ENCODE measurements at places on chromosomes 5 and 9.

- no peak overlapping the region for H3K27ac ChIP-seq
- H3K36me3 ChIP-seq = peaks cover 13% of the 10 kb centered on the region
- peaks cover 5% of the 10 kb centered on the region for H3K4me1 ChIP-seq
- no peak for DNase-seq
Measured at GRCh38 chr9:130122456-130122855, 49.7 kb upstream of the NCS1 start.

DNA sequence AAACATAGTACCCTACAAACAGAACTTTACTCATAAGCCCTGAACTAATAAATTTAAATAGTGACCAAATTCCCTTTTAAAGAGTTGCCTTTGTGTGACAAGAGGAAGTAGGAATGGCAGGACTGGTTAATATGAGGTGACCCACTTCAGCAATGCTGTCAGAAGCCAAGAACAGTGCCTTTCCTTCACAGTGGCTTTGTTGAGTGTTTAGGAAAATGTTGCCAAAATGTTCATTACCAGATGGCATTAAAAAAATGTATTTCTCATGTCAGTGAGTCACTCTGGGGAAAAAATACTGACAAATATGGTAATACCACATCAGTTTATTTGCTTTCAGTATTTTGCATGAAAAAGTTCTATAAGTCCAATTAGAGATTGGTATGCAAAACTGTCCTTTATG is 103.3 kb downstream of the DIRAS2 start:
- H3K27me3 ChIP-seq = no peaks in the 10 kb centered on the region
- no peak overlapping the region for H3K27ac ChIP-seq
- H3K36me3 ChIP-seq = no peaks in the 10 kb centered on the region
- DNase-seq = no peak

- H3K27ac ChIP-seq = no peak overlapping the region
- no peak for DNase-seq
- peaks cover 5% of the 10 kb centered on the region for H3K4me1 ChIP-seq
- H3K27me3 ChIP-seq = no peaks in the 10 kb centered on the region
Measured at GRCh38 chr5:107680099-107680498, 9.4 kb upstream of the EFNA5 start.

DNA sequence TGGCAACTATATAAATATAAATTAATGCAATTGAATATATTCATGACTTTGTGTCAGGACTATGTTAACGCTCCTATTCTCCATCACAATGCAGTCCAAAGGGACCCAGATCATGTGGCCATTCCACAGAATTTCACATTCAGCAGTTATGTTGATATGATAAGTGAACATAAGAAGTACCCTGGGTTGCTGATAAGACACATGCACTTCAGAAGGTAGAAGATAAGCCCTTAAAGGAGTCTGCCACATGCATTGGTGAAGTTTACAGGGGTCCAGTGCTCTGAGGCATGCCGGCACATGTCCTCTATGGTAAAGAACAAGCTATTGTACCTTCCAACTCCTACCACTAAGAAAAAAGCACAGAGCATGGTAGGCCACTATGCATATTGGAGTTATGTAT is 76.4 kb downstream of the PHAX start:
- peaks cover 3% of the 10 kb centered on the region for H3K4me1 ChIP-seq
- no peak for DNase-seq
- no peak overlapping the region for H3K27ac ChIP-seq
- H3K4me3 ChIP-seq = no peak overlapping the region
- no peaks in the 10 kb centered on the region for H3K27me3 ChIP-seq
- no peaks in the 10 kb centered on the region for H3K36me3 ChIP-seq

DNA sequence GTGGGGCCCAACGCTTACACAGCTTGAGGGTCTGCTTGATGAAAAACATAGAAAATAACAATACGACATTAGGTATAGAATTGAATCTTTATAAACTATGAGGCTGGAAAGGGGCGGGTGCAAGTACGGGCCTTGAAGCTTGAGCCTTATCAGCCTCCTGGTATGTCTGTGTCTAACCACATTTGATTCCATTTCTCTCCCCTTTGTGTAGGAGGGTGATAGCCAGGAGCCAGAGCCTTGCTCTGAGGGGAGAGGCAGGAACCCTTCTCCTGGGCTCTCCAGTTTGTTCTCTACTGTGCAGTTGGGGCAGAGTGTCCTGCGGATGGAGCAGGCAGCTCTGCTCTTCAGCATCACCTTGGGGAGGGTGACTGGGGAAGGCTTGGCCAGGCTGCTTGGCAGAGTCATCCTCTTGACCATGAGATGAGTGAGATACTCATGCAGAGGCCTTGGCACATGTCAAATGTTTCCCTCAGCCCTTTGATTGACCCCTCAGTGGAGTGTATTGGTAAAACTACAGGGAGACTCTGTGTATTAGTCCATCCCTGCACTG is 153.5 kb downstream of the SEMA6A start:
- no peaks in the 10 kb centered on the region for H3K36me3 ChIP-seq
- no peak overlapping the region for H3K4me3 ChIP-seq
- H3K27ac ChIP-seq = no peak overlapping the region
- H3K27me3 ChIP-seq = no peaks in the 10 kb centered on the region
- DNase-seq = no peak

DNA sequence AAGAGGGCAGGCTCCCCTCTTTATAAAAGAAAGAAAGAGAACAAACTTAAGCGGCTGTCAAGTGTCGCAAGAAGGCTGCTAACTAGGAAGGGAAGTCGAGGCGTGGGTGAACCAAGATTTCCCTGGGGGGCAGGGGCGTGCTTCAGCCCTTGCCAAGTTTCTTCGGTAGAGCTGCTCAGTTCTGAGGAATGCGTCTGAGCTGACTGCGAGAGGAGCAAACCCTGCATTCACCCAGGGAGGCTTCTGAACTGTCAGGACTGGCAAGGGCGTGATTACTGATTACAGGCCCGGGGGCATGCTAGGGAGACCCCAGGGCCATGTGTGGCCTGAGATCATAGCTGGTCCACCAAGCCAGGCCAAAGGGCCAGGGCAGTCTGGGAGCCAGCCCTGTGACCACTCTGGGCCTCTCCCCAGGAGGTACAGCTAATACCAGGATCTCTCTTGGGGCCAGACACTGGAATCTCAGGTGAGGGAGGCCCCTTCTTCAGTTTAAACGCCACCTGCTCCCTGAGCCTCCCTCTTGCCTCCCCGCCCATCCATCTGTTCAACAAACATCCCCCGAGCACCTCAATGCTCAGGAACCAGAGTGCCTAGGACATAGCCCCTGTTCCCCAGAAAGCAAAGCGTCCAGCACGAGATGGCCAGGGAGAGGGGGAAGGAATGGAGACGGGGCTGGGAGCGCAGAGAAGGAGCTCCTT is 30.9 kb downstream of the SARDH start:
- no peaks in the 10 kb centered on the region for H3K27me3 ChIP-seq
- H3K4me1 ChIP-seq = peaks cover 11% of the 10 kb centered on the region
- DNase-seq = no peak
- no peak overlapping the region for H3K4me3 ChIP-seq

DNA sequence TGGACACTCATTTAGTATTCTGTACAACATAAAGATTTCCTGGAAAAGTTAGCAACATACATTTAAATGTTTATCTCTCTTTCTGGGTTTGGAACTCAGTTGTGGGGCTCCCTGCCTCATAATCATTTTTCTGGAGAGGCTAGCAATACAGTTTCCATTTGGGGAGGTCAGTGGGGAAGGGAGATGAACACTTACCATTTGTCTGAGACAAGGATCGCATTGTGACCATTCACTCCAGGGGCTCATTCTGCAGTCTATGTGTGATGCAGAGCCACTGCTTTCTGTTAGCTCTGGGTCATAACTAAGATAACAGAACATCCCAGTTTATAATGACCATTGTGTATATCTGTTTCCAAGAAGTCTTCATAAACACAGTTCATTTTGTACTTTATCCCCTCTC is 22.4 kb downstream of the C9 start:
- no peak for DNase-seq
- H3K4me1 ChIP-seq = no peaks in the 10 kb centered on the region
- no peaks in the 10 kb centered on the region for H3K27me3 ChIP-seq
- no peak overlapping the region for H3K4me3 ChIP-seq
- no peaks in the 10 kb centered on the region for H3K36me3 ChIP-seq

DNA sequence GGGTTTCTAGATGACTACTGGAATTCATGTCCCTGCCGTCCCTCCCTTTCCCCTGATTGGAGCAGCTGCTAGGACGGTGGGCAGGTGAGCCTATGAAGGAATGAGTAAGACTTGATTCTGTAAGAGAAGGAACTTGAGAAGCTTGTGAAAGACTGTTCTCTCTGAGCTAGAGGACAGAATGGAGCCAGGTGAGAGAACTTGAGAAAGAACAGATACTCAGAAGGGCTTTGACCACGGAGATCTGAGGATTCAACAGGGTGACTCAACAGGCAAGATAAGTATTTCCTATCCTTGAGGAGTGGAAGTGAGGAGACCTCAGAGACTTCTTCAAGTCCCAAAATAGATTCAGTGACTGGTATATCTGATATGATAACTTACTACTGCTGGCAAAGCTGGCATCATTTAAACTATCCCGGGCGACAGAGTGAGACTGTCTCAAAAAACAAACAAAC is 41.9 kb downstream of the HSDL2 start:
- no peak overlapping the region for H3K4me3 ChIP-seq
- H3K27ac ChIP-seq = no peak overlapping the region
- H3K36me3 ChIP-seq = no peaks in the 10 kb centered on the region
- DNase-seq = no peak
- no peaks in the 10 kb centered on the region for H3K4me1 ChIP-seq

DNA sequence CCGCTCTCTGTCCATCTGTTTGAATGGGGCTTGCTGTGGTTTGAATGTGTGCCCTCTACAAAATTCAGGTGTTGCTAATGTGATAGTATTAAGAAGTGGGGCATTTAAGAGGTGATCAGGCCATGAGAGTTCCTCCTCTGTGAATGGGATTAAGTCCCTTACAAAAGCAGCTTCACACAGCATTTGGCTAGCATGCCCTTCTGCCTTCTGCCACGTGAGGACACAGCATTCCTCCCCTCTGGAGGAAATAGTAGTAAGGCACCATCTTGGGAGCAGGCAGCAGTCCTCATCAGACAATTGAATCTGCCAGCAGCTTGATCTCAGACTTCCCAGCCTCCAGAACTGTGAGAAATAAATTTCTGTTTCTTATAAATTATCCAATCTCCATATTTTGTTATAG is 540.2 kb downstream of the CSNK1G3 start:
- H3K27me3 ChIP-seq = no peaks in the 10 kb centered on the region
- H3K27ac ChIP-seq = no peak overlapping the region
- DNase-seq = peak; percentile 15

GRCh38 chr5:96942911-96943310 is 7.0 kb downstream of the LNPEP start:
- no peaks in the 10 kb centered on the region for H3K4me1 ChIP-seq
- H3K27me3 ChIP-seq = no peaks in the 10 kb centered on the region
- DNase-seq = no peak
- H3K36me3 ChIP-seq = peaks cover 2% of the 10 kb centered on the region
- H3K27ac ChIP-seq = no peak overlapping the region

GRCh38 chr5:168525856-168526255 is 3.2 kb upstream of the FBLL1 start:
- H3K27me3 ChIP-seq = peaks cover 12% of the 10 kb centered on the region
- no peak overlapping the region for H3K27ac ChIP-seq
- peaks cover 2% of the 10 kb centered on the region for H3K36me3 ChIP-seq
- H3K4me3 ChIP-seq = no peak overlapping the region
- no peak for DNase-seq
- no peaks in the 10 kb centered on the region for H3K4me1 ChIP-seq

GRCh38 chr9:96441798-96442445 is 8.0 kb upstream of the HABP4 start:
- H3K4me1 ChIP-seq = no peaks in the 10 kb centered on the region
- H3K27me3 ChIP-seq = no peaks in the 10 kb centered on the region
- H3K36me3 ChIP-seq = no peaks in the 10 kb centered on the region
- no peak overlapping the region for H3K27ac ChIP-seq
- DNase-seq = no peak
- H3K4me3 ChIP-seq = no peak overlapping the region

- no peak overlapping the region for H3K27ac ChIP-seq
- DNase-seq = no peak
- no peaks in the 10 kb centered on the region for H3K27me3 ChIP-seq
- H3K4me1 ChIP-seq = peaks cover 20% of the 10 kb centered on the region
- no peaks in the 10 kb centered on the region for H3K36me3 ChIP-seq
Measured at GRCh38 chr9:77909306-77909705, 122.3 kb downstream of the GNAQ start.

DNA sequence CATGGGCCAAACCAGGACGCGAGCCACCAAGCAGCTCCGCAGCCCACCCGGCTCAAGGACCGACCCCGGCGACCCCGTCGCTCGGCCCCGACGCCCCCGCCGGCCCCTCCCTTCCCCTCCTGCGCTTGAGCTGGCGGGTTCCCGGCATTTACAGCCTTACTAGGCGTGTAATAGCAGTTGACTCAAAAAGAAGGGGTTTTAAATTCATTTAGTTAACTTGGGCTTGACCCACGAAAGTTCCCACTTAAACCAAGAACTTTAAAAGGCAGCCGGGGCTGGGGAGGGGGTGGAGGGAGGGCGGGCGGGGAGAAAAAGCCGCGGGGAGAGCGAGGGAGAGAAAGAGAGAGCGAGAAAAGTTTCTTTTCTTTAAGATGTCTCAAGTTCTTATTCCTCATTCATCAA is 636 bp downstream of the PRDM12 start:
- no peak overlapping the region for H3K4me3 ChIP-seq
- peak; percentile 20 for DNase-seq
- no peaks in the 10 kb centered on the region for H3K36me3 ChIP-seq
- H3K27me3 ChIP-seq = peaks cover 91% of the 10 kb centered on the region
- H3K4me1 ChIP-seq = peaks cover 7% of the 10 kb centered on the region

- no peaks in the 10 kb centered on the region for H3K27me3 ChIP-seq
- no peaks in the 10 kb centered on the region for H3K4me1 ChIP-seq
- no peak for DNase-seq
Measured at GRCh38 chr9:101433229-101433628, 2.3 kb downstream of the ALDOB start.

- H3K4me1 ChIP-seq = no peaks in the 10 kb centered on the region
- DNase-seq = no peak
- H3K4me3 ChIP-seq = no peak overlapping the region
- no peaks in the 10 kb centered on the region for H3K36me3 ChIP-seq
- H3K27me3 ChIP-seq = no peaks in the 10 kb centered on the region
Measured at GRCh38 chr5:149224282-149224681, 47.4 kb upstream of the AFAP1L1 start.

- no peaks in the 10 kb centered on the region for H3K27me3 ChIP-seq
- H3K4me1 ChIP-seq = peaks cover 35% of the 10 kb centered on the region
- H3K27ac ChIP-seq = no peak overlapping the region
- H3K36me3 ChIP-seq = no peaks in the 10 kb centered on the region
- no peak overlapping the region for H3K4me3 ChIP-seq
Measured at GRCh38 chr9:131677444-131678180, 62.3 kb downstream of the RAPGEF1 start.

GRCh38 chr5:176658007-176658599 is 10.8 kb downstream of the TSPAN17 start:
- H3K4me1 ChIP-seq = no peaks in the 10 kb centered on the region
- peaks cover 20% of the 10 kb centered on the region for H3K36me3 ChIP-seq
- no peak overlapping the region for H3K27ac ChIP-seq
- H3K27me3 ChIP-seq = no peaks in the 10 kb centered on the region
- H3K4me3 ChIP-seq = no peak overlapping the region

- no peak overlapping the region for H3K4me3 ChIP-seq
- no peak overlapping the region for H3K27ac ChIP-seq
- no peak for DNase-seq
- H3K27me3 ChIP-seq = no peaks in the 10 kb centered on the region
Measured at GRCh38 chr9:108436448-108436847, 419.3 kb downstream of the ACTL7B start.

GRCh38 chr5:132653716-132654115 is 4.3 kb upstream of the IL13 start:
- H3K36me3 ChIP-seq = no peaks in the 10 kb centered on the region
- no peak for DNase-seq
- H3K4me1 ChIP-seq = peaks cover 9% of the 10 kb centered on the region
- H3K27me3 ChIP-seq = peaks cover 23% of the 10 kb centered on the region
- H3K4me3 ChIP-seq = no peak overlapping the region

All from neuronal stem cell (in vitro differentiated cells).